ENCODE measurements at places on chromosomes 13 and 19.

- no peak for DNase-seq
Observed at GRCh38 chr19:53878776-53879139, 3.2 kb upstream of the PRKCG start.

- DNase-seq = no peak
Observed at GRCh38 chr19:36572593-36573019, 486 bp downstream of the ZNF529 start.

GRCh38 chr13:39552246-39552645, 50.7 kb downstream of the LHFPL6 start:
- DNase-seq = no peak

GRCh38 chr13:38763446-38764381, 76.8 kb downstream of the FREM2 start:
- DNase-seq = no peak

DNA sequence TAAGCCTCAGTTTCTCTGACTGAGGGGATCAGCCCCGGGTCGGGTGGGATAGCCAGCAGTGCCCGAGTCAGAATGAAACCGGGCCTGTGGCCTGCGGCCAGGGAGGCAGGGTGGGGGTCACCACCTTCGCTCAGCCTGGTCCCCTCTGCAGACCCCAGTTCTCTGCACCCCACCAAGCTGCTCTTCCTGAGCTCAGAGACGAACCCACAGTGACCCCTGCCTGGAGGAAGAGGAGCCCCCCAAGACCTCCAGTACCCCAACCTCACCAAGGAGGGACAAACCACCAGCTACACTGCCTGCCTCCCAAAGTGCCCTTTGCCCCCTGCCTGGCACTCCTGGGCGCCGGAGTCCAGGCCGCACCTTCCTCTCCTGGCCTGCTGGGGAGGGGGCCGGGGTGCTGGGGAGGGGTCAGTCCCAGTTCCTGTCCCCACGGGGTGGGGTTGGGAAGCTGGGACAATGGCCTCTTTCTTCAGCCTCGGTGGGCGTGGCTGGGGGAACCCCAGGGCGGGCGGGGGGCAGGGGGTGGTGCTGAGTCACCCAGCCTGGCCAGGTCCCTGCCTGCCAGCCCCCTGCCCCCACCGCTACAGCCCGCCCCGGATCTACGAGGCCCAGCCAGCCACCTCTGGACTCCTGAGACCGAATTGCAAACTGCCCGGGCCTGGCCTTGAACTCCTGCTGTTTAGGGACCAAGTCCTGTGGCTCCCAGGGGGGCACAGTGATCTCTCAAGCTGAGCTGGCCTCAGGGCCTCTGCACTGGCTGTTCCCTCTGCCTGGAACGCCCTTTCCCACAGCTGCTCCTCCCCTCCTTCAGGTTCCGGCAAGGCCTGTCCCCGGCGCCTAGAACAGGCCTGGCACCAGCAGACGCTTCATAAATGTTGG, 14.3 kb downstream of the ZBTB7A start:
- DNase-seq = no peak

DNA sequence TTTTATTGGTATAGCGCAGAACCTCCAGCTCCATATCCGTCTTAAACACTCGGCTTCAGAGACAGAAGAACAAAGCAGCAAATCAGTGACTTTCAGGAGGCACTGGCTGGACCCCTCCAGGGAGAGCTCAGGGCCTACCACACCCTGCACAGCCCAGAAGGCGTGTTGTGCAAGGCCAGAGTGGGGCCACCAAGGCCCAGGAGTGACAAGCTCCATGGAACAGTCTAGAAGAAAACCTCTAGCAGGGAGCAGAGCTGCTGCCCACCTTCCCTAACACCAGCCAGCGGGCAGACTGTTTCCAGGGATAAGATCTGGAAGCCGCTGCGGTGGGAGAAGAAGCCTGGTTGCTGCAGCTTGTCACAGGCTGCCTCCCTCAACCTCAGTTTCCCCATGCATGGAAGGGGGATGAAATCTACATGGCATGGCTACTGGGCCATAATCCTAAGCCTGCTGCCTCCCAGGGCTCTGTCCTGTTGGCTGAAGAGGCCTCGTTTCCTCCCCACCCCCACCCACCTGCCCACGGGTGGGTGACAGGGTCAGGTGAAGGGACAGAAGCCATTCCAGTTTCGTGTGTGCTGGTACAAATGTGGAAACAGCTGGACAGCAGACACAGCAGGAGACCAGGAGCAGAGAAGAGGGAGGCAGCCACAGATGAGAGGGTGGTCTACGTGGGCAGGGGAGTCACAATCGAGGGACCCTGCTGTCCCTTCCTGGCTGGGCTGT, 57.4 kb downstream of the PEPD start:
- no peak for DNase-seq

DNA sequence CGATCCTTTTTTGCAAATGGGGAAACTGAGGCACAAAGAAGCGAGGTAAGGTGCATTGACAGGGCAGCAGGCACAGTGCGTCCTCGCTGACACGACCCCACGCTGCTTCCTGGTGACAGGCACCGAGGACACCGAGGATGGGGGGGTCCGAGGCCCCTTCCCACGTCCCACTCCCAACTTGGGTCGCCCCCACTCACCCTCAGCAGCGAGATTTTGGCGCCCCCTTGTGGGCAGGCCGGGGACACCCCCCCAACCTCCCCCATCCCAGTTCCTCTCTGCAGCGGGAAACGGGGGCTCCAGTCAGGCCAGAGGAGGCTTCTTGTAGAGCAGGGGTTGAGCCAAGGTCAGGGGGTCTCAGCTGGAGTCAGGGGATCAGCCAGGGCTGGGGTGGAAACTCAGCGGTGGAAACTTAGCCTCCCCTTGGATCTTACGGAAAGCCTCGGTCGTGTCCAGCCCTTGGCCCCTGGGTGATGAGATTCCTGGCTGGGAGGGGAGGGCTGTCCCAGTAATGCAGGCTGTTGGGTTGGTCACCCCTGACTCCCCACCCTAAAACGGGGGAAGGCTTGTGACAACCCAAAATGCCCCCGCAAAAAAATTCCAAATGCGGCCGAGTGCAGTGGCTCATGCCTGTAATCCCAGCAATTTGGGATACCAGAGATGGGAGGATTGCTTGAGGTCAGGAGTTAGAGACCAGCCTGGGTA, 8.2 kb downstream of the SMIM24 start:
- no peak for DNase-seq

DNA sequence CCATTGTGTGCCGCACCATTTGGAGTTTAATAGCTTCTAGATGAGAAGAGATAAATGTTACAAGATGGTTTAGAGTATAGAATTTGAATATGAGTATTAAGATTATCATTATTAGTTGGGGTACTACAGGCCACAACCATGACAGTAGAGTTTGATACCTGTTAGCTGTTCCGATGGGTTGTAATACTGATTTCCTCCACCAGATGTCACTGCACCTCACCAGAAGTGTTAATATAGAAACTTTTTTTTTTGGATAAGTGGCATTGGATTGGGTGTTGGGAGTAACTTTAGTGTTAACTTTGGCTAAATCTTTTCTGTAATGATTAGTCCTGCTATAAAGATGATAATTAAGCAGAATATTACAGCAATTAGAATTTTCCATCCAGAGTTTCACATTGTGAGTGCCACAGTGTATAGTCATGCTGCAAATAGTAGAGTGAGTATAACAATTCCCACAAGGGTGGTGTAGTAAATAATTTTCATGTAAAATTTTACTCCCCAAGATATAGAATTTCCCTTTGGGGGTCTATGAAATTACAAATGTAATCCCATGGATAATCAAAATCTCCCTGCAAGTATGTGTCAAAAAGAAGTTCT, 56.3 kb downstream of the PSG3 start:
- no peak for DNase-seq

GRCh38 chr13:110062077-110062776, 244.7 kb downstream of the COL4A1 start:
- DNase-seq = no peak

DNA sequence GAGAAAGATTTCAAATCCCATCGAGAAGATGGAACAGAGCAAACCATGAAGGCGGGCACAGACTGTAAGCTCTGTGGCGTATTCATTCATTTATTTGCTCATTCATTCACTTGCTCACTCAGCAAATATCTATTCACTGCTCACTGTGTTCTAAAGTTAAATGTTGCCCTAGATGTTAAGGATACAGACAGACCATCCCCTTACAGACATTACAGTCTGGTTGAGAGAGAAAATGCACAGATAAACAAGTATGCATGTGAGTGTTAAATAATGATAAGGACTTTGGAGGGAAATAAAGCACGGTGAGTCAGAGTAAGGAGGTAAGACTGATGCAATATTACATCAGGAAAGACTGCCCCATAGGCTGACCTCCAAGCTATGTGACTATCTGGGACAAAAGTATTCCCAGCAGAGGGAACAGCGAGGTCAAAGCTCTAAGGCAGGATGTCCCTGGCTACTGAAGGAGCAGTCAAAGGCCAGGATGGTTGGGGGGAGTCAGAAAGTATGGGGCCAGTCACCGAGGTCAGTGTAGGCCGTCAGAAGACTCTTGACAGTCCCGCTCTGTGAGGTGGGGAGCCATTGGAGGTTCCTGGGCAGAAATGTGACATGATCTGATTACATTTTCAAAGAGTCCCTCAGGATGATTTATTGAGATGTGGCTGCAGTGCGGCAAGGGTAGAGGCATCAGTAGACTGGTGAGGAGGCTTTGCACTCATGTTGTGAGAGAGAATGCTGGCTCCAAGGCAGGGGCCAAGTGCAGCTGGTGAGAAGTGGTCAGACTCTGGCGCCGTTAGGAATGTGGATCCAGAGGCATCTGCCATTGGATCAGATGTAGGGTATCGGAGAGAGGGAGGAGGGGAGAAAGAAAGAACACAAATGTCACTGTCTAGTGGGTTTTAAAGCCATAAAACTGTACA, 37.9 kb downstream of the MBNL2 start:
- DNase-seq = no peak

GRCh38 chr13:73364736-73365135, 305.9 kb downstream of the KLF5 start:
- no peak for DNase-seq

DNA sequence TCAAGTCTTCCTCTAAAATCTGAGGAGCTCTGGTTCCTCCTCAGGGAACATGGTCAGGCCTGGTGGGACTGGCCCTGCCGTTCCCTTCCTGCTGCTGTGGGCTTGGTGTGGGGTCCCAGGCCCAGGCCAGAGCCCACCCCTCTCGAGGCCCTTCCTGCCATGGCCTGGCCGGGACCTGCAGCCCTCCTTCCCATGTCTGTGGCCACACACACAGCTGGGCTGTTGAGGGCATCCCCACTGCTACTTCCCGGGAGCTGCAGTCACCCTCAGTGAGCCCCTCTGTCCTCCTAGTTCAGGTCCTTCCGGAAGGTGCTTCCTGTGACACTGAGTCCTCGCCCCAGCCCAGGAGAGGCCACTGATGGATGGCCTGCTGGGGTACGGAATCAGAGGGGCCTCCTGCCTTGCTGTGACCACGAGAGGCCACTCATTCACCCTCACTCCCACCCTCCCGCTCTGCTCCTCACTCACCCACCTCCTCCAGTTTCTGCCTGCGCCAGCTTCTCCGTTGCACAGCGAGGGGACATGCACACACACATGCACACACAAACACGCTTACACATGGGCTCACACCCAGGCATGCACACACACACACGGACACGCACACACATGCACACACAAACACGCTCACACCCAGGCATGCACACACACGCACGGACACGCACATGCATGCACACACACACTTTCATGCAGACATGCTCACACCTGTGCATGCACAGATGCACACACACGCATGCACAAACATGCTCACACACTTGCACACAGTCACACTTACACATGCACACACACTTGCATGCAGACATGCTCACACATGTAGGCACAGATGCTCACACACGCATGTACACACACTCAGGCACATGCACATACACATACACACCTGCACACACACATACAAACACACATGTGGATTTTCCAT, 7.3 kb upstream of the MCF2L start:
- DNase-seq = no peak

DNA sequence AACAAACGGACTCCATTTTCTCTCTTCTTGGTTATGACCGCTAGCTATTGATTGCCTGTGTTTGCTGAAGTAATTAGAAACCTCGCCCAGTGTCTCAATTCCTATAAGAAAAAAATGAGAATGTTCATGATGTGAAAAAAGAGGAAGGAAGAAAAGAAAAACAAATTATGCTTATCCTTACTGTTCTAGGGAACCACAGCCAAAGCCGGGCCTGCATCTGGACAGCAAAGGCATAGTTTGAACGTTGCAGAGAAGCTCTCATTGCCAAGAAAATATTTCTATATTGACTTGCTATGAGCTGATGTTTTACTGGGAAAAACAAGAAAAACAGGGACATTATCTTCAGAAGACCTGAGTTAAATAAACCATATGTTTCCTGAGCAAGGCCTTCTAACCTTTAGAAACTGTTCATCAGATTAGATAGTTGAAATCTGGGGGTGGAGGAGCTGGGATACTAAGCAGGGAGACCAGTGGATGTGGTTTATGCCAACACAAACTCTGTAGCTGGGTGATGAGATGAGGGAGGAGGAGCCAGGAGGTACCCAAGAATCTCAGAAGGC, 55.0 kb downstream of the EFNB2 start:
- DNase-seq = no peak

DNA sequence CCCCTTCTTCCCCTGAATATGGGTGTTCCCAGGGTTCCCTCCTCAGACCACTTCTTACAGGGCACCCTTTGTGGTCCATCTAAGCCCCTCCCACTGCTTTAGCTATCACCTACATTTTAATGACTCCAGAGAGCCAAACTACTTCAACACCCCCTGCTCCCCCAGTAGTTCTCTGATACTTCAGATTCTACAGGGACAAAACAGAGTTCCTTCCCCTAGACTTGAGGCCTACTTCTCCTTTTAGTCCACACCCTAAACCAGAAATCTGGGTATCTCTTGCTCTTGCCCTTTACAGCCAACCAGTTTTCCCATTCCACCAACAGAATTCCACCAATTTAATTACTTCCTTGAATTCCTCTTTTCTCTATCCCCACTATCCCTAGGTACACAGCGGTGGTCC, 107.2 kb downstream of the KCNRG start:
- no peak for DNase-seq

- no peak for DNase-seq
Observed at GRCh38 chr19:55913643-55914268, 18.4 kb downstream of the NLRP13 start.

DNA sequence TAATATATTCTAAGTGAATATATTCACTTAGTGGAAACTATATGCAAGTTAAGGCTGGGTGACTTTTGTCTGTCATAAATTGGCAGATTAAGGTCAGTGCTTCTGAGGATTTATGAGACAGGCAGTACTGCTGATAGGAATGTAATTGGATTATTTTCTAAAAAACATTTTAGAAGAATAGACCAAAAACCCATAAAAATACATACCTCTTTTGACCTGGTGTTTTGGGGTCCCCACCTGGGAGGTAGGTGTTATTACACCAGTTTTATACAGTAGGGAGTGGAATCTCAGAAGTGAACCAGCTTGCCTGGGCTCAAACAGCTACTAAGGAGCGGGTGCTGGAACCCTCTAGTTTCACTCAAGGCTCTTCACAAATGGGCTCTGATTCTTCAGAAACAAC, 25.3 kb downstream of the COG3 start:
- no peak for DNase-seq

GRCh38 chr19:38734176-38734425, 10.2 kb downstream of the CAPN12 start:
- DNase-seq = no peak

- no peak for DNase-seq
Observed at GRCh38 chr13:34357435-34358232, 539.7 kb downstream of the RFC3 start.

- no peak for DNase-seq
Observed at GRCh38 chr13:73397496-73398305, 338.9 kb downstream of the KLF5 start.
